MV-4-11 (cell line): ENCODE measurements at places on chromosomes 7 and 10.

GRCh38 chr7:17732083-17732482, 208.2 kb downstream of the SNX13 start:
- no peak for DNase-seq

DNA sequence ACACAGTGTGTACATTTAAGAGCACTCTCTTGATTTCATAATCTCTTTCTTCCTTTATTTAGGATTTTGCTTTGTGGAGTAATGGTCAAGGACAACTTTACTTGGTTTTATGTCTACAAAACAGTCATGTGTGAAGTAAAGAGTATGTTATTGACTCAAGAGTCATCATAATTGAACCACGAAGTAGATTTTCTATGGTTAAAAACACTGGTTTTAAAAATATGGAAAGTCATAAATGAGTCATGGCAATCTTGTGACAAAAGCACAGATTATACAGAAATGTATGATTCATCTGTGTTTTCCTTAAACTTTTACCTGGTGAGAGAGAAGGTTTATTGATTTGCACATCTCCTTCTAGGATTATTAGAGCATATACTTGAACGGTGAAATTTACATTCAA, 969.7 kb downstream of the GATA3 start:
- no peak for DNase-seq

DNA sequence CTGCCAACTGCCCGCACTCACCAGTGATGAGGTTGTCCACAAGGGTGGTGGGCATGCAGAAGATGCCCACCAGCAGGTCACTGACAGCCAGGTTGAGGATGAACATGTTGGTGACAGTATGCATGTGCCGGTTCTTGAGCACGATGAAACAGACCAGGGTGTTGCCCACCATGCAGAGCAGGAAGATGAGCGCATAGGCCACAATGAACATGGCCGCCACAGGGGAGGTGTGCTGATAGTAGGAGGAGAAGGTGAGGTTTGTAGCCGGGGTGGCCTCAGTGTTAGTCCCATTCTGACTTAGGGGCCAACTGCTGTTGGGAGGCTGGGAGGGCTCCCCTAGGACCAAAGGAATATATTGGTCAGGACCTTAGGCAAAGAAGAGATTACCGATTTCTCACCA, 17.7 kb downstream of the NPFFR1 start:
- no peak for DNase-seq

DNA sequence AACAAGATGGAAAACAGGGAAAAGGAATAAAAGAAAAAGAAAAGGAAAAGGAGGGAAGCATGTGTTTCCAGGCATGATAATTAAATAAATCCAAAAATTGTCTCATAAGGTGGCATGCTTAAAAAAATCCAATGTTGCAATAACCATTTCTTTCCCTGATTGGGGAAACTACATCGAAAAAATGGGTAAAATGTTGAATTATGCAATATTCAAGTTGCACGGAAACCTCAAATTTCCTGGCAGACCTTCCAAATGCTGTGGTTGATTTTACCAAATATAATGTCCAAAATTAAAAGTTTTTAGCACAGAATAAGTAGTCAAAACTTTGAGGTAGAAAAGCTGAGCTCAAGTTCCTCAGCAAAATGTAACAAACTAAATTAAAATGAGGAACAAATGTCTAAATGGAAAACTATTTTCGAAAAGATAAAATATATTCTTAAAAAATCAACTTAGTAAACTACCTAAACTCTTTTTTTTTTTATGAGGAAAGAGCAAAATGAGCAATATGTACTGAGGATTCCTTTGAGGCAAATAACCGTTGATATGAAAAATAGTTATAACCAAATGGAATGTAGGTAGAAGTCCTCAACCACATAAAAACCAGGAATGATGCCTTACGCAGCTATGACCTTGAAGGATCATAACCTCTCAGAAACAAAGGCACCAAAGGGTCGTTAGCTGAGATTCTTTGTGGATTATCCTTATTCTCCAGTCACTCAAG, 52.6 kb downstream of the MACC1 start:
- peak; percentile 42 for DNase-seq

- DNase-seq, result no peak
These were observed 47.9 kb upstream of the DOCK1 start for GRCh38 chr10:126857178-126857806.

DNA sequence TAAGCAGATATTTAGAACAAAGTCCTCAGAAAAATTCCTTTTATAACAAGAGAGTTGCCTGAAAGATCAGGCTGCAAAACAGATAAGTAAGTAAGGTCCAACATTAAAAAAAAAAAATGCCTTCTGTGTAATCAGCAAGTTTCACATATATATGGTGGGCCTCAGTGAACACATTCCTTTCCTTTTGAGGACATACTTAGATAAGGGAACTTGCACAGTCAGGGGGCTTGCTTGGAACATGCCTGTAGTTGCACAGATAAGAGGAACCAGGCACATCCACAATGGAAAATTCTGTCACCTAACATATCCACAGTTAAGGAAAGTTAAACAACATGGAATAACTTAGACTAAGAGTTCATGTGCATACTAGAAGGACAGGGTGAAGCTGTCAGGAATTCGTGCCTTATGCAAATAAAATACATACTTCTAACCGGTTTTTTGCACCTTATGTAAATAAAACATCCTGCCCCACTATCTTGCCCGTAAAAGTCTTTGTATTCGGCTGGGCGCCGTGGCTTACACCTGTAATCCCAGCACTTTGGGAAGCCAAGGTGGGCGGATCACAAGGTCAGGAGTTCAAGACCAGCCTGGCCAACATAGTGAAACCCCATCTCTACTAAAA, 257.3 kb downstream of the ZNF33B start:
- DNase-seq, result no peak

GRCh38 chr7:101558742-101559325, 70.3 kb downstream of the MYL10 start:
- DNase-seq, result peak; percentile 5

DNA sequence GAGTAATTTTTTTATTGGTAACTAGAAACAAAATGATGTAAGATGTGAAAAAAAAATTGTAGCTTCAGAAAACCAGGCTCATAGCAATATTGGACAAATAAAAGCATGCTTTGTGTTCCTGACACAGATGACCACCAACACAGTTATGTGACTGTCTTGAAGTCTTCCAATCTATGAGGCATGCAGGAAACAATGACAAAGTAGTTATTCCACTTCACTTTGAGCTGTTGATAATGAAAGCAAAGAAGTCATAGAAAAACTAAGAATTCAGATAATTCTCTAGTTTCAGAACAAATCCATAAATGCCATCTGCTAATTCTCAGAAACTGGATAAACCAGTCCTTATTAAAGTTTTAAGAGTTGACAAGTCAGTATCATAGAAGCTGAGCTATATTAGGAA, 378.4 kb upstream of the SEMA3D start:
- no peak for DNase-seq

DNA sequence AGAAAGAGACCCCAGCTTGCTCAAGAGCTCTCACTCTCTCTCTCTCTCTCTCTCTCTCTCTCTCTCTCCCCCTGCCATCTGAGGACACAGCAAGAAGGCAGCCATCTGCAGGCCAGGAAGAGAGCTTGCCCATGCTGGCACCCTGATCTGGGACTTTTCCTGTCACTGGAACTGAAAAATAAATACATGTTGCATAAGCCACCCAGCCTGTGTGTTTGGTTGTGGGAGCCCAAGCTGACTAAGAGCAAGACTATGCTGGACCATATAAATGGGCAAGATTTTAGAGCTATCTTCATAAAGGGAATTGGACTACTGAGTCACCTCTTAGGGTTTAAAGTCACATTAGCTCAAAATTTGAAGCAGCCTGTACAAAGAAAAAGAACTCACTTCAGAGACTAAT, 98.6 kb downstream of the SLC16A9 start:
- DNase-seq, result peak; percentile 12

GRCh38 chr7:6453734-6454133, 6.0 kb upstream of the DAGLB start:
- DNase-seq, result no peak

GRCh38 chr7:40848541-40849221, 713.9 kb downstream of the SUGCT start:
- DNase-seq, result no peak

- no peak for DNase-seq
These were observed 48.4 kb downstream of the UNC5B start for GRCh38 chr10:71260622-71261325.
